ENCODE measurements at places on chromosomes 3 and 15.

DNA sequence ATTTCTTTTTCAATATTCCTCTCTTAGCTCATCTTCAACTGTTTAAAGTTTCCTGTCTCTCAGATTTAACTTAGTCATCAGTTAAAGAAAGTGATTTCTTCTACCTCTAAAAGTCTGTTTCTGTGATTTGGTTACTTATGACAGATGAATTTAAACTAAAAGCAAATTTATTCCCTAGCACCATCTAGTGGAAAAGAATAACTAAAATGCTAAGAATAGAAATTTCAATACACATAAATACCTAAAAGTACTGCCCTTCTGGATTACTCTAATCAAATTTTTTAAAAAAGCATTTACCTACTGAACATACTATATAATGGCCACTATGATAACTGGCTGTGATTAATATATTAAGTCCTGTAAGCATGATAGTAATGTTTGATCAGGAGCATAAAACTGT lies 14.0 kb upstream of the ZCWPW2 start:
- DNase-seq: no peak

GRCh38 chr3:171453180-171453886 lies 6.9 kb downstream of the TNIK start:
- DNase-seq: no peak

GRCh38 chr3:43217633-43218032 lies 68.7 kb upstream of the SNRK start:
- no peak for DNase-seq

DNA sequence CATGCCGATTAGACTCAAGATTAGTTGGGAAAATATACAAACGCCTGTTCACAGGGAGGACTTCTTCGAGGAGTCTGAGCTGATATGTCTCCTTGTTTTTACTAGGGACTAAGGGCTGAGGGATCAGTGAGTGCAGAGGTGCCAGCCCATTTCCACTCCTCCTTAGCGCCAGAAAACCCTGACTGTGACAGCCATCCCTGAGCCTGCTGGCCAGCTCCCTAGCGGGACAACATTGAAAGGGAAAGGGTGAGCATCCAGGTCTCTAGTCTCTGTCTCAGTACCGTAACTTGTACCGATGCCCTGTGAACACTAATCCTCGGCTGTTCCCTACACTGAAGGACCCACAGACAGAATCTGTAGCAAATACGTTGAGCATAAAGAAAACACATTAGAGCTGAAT lies 243.4 kb downstream of the WNT5A start:
- no peak for DNase-seq

DNA sequence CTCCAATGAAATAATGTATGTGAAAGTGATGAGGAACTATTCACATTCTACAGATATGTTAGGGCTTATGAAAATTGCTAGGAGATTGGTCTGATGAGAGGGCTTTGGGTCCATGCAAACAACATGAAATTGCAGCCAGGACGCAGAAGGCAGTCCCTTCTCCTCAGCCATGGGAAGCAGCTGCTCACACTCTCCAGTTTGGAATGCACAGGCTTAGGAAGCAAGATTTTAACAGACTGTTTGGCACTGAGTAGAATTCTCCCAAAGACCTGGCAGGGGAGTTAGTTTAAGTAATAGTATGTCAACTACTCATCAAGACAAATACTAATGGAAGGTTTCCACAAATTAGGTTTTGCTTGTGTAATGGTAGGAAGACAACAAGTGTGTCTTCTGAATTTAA lies 500.7 kb upstream of the ARRDC4 start:
- no peak for DNase-seq

GRCh38 chr3:108130701-108131474 lies 40.1 kb upstream of the CD47 start:
- DNase-seq: no peak
